ENCODE measurements at places on chromosomes 12 and 14.

GRCh38 chr14:97295108-97295710 lies 498.0 kb downstream of the VRK1 start:
- DNase-seq, result no peak

GRCh38 chr14:44029933-44030332 lies 477.1 kb downstream of the FSCB start:
- peak; percentile 75 for DNase-seq

DNA sequence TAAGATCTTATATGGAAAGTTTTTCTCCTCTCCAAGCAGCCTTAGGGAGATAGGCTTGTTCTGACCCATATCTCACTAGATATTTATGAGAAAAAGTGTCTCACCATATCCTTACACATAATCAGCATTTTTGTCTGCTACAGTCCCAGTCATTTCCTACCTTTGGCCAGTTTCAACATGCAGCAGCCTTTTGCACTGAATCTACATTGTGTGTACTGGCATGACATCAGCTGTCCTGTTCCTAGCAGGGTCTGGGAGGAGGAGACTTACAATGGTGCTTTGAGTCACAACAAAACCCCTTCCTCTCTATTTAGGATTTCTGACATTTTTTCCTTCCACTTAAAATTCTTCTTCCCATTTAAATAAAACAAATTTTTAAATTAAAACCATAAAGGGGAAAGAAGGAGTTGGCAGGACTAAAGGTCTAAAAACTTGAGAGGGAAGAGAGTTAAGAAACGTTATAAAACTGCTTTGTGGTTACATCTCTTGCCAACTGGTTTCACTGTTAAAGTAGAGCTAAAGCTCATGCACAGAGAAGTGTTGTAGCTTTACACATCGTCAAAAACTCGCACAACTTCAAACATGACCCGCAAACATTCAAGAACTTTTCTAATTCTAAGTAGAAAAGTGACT lies 53.3 kb upstream of the CERS5 start:
- peak; percentile 92 for DNase-seq

GRCh38 chr14:55129086-55129427 lies at the start of gene LGALS3:
Gene LGALS3, plus strand, starts transcription at chr14:55129252. Its CDS starts 8,122 bp downstream, at chr14:55137374.
- peak; percentile 84 for DNase-seq

DNA sequence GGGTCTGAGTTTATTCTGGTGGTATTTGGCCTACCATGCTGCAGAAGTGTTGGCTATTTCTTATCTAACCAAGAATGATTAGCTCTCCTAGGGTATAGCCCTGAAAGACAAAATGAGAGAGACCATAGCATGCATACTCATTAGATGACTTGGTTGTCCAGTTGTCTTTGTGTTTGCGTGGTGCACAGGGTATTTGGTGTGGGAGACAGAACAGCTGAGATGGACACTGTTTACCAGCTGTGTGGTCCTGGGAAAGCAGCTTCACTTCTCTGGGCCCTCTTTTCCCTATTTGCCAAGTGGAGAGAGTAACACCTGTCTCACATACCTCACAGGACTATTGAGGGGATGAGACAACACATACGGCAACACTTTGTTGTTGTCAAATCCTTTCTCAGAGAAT lies 95.6 kb downstream of the SLC8A3 start:
- no peak for DNase-seq

DNA sequence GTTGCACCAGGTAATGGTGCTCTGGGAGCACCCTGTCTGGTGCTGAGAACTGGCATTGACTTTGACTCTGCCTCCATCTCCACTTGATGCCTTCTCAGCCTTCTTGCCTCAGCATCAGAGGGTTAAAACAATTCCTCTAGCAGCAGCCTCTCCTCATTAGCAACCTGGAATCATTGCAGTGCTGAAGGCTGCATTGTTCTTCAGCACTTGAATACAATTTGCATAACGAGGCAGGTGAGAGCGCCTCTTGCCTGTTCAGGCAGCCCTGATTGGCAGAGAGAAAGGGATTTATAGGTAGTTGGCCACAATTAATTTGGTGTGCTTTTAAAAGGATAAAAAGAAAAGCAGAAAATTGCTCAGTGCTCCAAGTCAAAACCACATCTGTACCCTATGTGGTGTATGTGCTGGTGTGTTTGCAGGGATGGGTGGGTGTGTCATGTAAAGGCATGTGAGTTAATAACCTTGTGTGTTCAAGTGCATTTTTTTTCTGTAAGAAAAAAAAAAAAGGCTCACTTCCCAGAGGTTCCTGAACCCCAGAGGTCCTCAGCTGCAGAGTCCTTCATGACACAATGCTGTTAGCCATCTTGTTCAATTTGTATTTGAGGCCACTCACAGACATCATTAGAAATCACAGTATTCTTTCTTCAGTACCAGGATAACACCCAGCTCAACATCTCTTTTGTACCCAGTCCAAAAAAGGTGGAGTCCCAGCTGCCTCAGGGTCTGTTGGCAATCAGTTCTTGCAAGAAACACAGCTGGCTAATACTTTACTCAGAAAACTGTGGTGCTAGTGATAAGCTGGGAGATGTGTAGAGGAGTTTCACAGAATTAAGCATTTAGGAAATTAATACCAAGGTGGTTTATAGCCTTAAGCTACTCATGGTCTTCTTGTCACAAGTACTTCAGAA lies 385.6 kb downstream of the GRIN2B start:
- no peak for DNase-seq

- DNase-seq, result peak; percentile 98
Observed at GRCh38 chr12:49060237-49061156, at the start of gene KMT2D. Gene KMT2D, minus strand, starts transcription at chr12:49060794. Its CDS starts 5,470 bp downstream, at chr12:49055324.

DNA sequence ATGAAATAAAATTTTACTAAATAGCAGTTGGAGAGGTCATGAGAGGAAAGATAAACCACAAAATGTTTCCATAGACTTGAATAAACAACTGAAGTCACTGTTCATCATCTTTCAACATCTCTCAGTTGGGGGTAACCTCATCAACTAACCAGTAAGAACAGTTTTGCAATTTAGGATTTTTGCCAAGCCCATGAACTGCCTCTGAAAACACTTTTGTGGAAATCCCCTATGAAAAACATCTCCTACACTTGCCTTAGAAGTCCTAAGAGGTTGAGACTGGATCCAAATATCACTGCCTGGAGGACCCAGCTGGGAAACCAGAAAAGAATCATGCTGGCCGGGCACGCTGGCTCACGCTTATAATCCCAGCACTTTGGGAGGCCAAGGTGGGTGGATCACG lies 273.1 kb downstream of the C12orf50 start:
- DNase-seq, result peak; percentile 98

- DNase-seq, result no peak
Observed at GRCh38 chr14:60241091-60241490, 7.9 kb upstream of the PPM1A start.

- no peak for DNase-seq
Observed at GRCh38 chr12:65740506-65740872, 83.8 kb upstream of the HMGA2 start.

- DNase-seq, result no peak
Observed at GRCh38 chr14:74620923-74621322, 8.9 kb upstream of the LTBP2 start.

DNA sequence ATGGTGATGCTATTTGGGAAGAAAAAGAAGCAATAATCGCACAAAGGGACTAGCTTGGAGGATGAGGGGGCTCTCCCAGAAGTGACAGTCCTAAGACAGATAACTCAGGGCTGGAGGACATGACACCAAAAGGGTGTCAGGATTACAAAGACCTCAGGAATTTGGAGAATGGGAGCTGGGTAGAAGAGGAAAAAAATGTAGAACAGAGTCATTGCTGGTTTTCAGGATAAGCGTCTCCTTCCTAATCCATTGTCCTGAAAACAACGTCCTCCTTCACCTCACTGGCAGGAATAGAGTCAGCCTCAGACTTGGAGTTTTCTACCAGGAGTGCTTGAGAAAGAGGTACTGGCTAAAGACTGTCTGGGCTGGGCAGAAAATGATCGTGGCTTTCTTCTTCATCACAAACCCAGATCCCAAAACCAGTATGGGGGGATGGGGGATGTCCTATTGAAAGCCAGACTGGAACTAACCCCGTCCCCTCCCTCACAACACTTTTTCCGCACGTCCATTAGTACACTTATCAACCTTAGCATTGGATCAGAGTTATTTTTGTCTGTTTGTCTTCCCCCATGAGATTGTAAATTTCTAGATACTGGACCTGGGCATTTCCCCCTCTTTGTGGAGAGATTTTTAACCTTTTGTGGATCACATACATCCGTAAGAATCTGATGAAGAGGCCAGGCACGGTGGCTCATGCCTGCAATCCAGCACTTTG lies 14.3 kb downstream of the B4GALNT3 start:
- DNase-seq, result peak; percentile 6

- peak; percentile 56 for DNase-seq
Observed at GRCh38 chr14:96741151-96741977, 55.8 kb upstream of the VRK1 start.

GRCh38 chr14:40292664-40293063 lies 860.4 kb upstream of the FBXO33 start:
- no peak for DNase-seq

DNA sequence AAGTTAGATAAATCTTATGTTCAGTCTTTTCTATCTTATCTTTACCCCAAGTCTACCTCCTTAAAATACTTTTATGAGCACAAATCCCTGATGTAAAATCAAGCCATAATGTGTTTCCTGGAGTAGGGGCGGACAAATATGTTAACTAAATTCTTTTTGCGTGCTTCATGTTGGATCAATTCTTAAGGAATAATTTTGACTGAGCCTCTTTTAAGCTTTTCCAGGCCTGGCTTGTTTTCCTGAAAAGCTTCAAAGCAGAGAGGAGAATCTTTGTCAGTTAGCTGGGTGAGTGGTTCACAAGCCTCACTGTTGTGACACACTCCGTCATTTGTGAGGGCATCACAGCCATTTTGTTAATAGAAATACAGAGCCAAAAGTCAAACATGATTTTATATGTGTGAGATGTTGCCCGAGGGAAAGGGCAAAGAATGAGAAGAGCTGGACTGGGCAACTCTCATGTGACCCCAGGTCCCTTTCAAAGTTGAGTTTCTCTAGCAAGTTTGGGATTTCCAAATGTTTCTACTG lies 468.9 kb downstream of the RGS6 start:
- no peak for DNase-seq

GRCh38 chr14:100472094-100472455 lies 115.1 kb downstream of the BEGAIN start:
- no peak for DNase-seq

DNA sequence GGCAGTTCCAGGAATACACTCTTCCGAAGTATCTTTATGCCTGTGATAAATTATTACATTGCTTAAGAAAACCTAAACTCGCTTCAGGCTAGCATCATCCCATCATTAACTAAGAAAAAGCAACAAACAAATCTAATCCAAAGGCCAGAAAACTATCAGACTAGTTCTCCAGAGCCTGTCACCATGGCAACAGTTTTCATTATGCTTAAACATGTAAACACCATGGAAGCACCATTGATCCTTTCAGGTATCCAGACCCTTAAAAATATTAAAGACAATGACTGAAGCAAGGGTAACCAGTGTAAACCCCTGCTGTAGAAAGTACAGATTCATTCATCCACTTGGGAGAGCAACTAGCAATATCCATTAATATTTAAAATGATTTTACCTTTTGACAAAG lies 9.8 kb downstream of the DAD1 start:
- DNase-seq, result no peak

DNA sequence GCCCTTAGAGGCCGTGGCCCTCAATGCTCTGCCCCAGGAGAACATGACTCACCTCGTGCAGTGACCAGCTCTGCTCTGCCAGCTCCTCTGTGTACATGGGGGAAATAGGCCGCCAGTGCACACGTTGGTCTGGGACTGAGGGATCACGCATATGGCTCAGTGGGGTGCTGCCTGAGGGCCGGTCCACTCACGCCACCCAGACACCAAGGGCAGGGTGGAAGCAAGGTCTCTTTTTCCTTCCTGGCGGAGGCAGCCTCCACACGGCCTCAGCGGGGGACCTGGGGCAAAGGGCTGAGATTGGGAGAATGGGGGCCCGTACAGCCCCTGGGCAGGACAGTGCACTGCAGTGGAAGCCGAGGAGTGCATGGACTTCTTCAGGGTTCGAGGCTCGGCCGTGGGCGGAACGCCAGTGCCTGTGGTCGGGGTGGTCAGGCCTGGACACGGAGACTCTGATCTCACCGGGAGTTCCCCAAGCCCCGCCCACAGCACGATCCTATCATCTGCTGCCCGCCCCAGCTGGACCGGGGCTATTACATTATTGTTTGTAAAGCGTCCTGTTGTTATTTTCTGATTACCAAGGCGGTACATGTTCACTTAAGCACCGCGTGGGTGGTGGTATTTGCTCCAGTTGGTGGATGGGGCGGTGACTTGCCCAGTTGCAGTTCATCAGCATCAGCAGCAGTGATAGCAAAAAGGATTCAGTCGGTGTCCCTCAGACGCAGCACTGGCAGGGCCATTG lies 38.8 kb upstream of the TDRD9 start:
- DNase-seq, result peak; percentile 37

GRCh38 chr12:11694528-11694927 lies 45.1 kb downstream of the ETV6 start:
- no peak for DNase-seq

GRCh38 chr12:73902260-73902659 lies 635.4 kb upstream of the ATXN7L3B start:
- no peak for DNase-seq

DNA sequence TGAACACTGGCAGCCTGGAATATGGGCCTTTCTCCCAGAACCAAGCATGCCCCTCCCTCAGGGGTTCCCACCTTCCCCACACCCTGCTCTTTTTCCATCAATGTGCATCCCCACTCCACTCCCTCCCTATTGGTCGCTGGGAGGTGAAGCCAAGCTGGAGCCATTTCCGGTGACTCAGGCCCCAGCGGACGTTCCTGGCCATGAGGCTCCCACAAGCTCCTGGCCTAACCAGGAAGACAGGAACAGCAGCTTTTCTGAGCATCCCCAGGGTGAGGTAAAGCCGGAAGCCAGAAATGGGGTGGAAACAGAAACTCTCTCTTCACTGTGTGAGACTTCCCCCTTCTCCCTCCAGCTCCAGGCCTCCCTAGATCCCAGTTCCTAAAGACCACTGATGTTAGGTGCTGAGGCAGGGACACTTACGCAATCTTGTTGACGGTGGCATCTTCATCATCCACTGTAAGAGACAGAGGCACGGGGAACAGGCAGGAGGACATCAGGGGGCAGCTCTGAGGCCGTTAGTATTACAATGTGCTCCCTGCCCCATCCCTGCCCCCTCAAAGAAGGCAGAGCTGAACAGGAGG lies 5.1 kb downstream of the LMBR1L start:
- peak; percentile 80 for DNase-seq

DNA sequence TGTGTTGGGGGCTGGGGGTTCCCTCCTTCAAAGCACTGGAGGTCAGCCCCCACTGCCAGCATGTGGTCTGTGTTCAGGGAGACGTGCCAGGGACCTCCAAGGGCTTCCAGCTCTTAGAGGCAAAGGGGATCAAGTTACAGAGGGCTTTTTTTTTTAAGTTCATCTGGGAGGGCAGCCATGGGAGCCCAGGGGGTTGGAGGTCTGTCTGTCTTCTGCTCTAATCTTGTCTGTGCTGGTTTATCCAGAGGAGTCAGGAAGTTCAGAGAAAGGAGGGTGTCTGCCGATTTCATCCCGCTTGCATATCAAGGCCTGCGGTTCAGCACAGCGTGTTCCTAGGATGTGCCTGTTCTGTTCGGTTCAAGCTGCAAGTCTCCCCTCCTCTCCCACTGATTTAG lies 72.2 kb downstream of the TMEM132C start:
- DNase-seq, result peak; percentile 17
